Kidney (tissue), 22 donors: ENCODE measurements at places on chromosomes 4 and X. TPM values are rescaled to one million over a fixed set of nuclear protein-coding genes. Genes with fewer than 3 reads are reported as not detected.

The ERCC6L gene
- total RNA-seq, result 0.16 TPM

The TEX11 gene
- 0.28 TPM for total RNA-seq

DNA sequence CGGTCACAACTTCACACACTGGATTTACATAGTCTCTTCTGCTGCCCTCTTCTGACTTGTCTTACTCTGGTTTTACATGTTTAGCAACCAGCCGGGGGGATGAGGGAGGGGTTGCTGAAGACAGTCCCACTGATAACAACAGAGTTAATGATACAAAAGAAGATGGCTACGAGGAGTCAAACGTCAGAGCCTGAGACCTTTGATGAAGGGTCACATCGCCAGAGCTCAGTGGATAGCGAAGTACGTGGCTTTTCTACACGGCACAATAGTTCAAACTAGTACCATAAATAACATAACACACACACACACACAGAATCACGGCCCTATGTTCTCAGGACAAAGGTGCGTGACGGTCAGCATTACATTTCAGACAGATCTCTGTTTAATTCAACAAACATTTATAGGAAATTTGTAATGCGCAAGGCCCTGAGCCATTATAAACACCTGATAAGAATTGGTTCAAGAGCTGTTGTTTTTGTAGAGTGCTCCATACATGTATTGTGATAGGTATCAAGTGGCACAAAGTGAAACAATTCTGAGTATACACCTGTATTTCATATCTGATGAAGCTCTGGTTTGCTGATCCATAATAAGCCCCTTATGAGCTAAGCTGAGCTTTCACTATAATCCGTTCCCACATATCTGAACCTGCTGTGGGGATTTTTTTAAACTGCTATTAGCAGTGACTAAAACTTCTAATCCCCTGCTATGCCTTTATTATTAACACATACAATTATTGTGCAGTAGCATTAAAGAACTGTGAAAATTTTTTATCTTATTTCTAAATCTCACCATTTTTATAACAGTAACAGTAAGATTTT is 100.0 kb downstream of the NR3C2 start:
- H3K4me1 ChIP-seq, result no peaks in the 10 kb centered on the region
- no peak overlapping the region for H3K4me3 ChIP-seq
- DNase-seq, result no peak
- H3K36me3 ChIP-seq, result no peaks in the 10 kb centered on the region
- H3K27ac ChIP-seq, result no peak overlapping the region
- no peaks in the 10 kb centered on the region for H3K27me3 ChIP-seq

GRCh38 chrX:54076903-54077302 is 32.6 kb upstream of the PHF8 start:
- H3K4me3 ChIP-seq, result no peak overlapping the region
- no peaks in the 10 kb centered on the region for H3K4me1 ChIP-seq

DNA sequence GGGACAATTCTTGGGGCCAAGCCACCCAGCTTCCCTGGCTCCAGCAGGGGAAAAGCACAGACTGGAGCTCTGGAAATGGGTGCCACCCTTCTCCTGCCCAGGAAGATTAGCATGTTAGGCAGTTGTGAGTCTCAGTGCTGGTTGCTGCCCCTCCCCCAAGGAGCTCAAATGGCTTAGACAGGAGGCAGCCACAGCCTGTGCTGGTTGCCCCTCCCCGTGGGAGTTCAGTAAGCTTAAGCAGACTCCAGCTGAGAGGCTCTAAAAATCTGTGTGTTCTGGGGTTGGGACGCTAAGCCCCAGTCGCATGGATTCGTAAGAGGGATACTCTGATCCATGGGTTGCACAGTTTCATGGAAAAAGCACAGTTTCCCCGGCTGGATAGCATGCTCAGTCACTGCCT is 92.7 kb upstream of the NDST3 start:
- H3K4me1 ChIP-seq, result no peaks in the 10 kb centered on the region
- H3K4me3 ChIP-seq, result no peak overlapping the region
- H3K27ac ChIP-seq, result no peak overlapping the region
- no peaks in the 10 kb centered on the region for H3K36me3 ChIP-seq

GRCh38 chr4:125049711-125050110 is 265.0 kb upstream of the FAT4 start:
- no peak overlapping the region for H3K4me3 ChIP-seq
- H3K27me3 ChIP-seq, result no peaks in the 10 kb centered on the region
- no peaks in the 10 kb centered on the region for H3K36me3 ChIP-seq
- no peak for DNase-seq
